ENCODE measurements at places on chromosomes 4 and X.

DNA sequence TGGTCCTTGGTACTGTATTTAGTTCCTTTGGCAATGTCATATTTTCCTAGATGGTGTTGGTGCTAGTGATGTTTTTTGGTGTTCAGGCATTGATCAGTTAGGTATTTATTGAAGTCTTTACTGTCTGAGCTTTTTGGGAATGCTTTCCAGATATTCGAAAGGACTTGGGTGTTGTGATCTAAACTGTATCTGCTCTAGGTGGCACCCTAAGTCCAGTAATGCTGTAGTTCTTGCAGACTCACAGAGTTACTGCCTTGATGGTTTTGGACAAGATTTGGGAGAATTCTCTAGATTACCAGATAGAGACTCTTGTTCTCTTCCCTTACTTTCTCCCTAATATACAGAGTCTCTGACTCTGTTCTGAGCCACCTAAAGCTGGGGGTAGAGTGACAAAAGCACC is 513.6 kb upstream of the PITX2 start:
- DNase-seq: no peak

GRCh38 chr4:37765741-37766140 is 60.7 kb upstream of the PGM2 start:
- no peak for DNase-seq

- DNase-seq: peak; percentile 5
Measured at GRCh38 chr4:53221832-53222480, 143.9 kb downstream of the SCFD2 start.

DNA sequence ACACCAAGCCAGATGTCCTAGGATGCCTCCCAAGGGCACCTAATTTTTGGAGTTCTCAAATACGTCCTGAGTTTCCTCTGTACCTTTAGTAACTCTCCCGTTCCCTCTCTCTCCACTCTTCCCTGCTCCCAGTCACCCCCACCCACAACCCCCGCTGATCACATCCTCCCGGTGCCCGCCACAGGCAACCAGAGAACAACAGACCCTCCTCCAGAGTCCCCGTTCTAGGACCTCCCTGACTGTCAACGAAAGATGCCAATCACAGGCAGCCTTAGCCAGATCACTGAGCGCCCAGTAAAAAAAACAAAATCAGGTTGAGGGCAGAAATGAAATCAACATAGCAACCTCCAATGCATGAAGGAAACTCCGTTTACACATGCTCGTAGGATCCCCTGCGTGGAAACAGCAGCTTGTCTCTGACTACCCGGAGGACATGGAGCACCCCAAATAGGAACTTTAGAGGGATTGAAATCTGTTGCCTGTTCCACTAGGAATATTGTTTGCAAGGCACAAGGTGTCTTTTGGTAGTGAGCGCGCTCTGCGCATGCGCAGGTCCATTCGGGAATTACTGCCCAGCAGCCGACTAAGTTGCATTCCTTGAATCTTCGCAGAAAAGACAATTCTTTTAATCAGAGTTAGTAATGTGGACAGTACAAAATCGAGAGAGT is at the start of gene GABRB1:
Gene GABRB1, plus strand, starts transcription at position 557 of the 668 bp plus-strand sequence.
- DNase-seq: peak; percentile 12

DNA sequence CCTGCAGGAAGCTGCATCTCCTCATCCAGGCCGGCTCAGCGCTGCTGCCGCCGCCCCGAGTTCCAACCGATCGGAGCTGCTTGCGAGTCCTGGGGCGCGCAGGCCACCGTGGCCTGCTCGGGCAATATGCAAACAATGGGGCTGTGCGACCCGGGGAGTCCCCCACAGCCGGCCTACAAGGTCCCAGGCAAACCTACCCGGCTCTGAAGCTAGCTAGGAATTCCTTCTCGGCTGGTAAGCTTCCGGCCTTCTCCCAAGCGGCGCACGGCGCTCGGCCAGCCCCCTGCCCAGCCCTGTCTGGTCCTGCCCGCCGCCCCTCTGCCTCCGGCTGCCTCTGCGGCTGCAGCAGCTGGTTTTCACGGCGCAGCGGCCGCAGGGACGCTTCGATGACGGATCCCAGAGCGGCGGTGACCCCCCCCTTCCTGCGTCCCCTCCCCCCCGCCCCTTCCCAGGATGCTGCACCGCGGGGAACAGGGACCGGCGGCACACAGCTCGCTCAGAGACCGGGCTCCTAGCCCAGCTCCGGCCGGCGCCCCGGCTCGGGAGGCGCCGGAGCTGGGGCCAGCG is 59.4 kb downstream of the TSC22D3 start:
- no peak for DNase-seq

- DNase-seq: no peak
Measured at GRCh38 chrX:45134775-45135174, 65.9 kb downstream of the DIPK2B start.

GRCh38 chr4:106746451-106746850 is 289.7 kb downstream of the DKK2 start:
- no peak for DNase-seq

DNA sequence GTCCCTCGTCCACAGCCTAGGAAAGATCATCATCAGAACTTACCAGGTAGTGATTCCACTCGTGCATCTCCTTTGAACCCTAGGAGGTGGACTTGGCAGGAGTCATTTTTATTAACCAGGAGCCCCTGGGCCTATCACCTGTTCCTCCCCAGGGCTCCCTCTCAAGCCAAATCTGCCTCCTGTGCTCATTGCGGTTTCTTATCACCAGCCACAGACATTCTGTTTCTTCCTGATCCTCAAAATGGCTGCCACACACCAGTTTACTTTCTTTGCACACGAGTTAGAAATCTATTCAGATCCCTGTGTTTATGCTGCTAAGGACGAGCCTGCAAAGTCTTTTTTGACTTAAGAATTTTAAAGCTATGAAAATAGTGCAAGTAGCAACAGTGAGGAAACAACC is 354.5 kb upstream of the BOD1L1 start:
- no peak for DNase-seq

DNA sequence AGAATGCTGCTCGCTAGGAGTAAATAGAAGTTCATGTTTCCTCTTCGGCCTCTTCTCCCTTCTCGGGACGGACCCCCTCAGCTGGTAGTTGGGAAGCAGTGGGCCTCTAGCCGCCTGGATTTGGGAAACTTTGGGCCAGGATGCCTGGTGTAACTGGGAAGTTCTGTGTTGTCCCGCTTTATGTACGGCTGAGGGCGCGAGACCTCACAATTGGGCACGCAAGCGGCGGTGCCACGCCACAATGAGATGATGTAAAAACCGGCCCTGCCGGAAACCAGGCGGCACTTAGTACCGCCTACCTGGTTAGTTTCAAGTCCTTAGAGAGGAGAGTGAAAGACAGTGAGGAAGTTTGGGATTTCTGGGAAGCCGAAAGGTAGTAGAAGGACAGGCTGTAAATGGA is at the start of gene CT83:
Gene CT83, minus strand, starts transcription at position 155 of the 400 bp plus-strand sequence. Its CDS starts 120 bp downstream, at position 35.
- no peak for DNase-seq

DNA sequence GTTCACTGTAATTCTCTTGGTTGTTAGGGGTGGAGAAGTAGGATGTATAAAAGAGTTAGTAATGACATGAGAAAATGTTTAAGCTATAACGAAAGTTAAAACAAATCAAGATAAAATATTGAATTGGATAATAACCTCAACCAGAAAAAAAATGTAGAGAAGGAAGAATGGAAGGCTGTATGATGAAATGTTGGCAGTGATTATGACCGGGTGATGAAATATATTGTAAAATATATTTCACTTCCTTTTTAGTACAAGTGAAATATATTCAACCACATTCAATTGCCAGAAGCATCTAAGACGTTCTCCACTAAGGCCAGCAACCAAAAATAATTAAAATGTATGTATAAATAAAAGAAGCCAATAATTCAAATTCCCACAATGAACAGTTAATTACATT is 309.3 kb upstream of the FGF13 start:
- no peak for DNase-seq

DNA sequence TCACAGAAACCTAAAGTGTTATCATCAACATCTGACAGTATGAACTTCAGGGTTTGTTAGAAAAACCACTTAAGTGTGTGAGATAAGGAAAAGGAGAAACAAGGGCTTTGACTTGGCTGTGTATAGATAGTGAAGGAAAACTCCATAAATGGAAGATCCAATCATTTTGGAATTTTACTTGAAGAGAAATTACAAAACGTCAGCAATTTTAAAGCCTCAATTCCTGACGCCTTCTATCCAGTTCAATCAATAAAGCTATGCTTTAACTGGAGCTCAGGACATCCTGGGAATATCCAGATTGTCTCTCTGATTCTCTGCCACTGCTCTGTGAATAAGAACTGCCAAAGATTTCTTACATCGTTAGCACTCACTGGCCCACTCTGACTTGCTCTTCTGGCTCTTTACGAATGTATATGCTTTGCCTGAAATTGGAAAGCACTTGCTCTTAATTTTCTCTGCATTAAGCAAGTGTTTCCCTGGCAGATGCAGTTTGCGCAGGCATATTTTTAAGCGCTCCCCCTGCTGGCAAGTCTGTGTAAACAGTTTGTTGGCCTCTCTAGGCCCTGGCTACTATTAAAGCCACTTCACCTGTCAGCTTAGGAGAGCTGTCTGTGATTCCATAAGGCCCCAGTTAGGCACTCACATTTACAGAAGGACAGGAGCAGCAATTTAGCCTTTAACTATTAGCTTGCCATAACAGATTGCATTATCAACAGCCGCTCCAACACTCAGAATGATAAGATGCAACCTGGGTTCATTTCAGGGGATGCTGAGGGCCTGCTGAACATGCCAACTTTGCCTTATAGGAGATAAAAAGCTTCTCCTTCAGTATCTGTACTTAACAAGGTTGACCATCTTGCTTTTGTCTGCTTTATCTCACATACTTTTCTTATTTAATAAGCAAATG is 251.4 kb upstream of the DDX53 start:
- peak; percentile 34 for DNase-seq

DNA sequence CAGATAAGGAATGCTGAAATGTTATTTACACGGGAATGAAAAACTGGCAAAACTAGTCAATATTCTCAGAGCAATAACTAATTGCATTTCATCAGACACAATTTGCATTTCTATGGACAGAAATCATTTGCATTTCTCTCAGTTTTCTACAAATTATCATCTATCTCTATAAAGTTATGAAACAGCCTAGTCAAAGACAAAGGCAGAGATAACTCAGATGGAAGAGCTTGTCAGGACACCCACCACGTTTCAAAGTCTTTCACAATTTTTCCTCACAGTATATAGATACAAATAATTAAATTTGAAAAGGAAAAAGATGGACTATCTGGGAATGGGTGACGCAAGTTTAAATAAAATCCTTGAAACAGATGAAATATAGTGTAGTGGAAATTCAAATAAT is 230.8 kb downstream of the GASK1B start:
- DNase-seq: no peak

GRCh38 chr4:168598191-168598590 is 101.3 kb downstream of the PALLD start:
- DNase-seq: no peak

Data from stimulated activated CD4-positive, alpha-beta T cell treated with anti-CD3 and anti-CD28 coated beads, Interleukin-4, amount 100 ng/mL, for 24 hours (primary cell).